ENCODE measurements at places on chromosomes 16 and 17. TPM values are rescaled to one million over a fixed set of nuclear protein-coding genes. Genes with fewer than 3 reads are reported as not detected.
A peak's percentile ranks its signal among the peaks of the same experiment; 100 is the strongest.

GRCh38 chr17:69608808-69609472, 194.4 kb downstream of the MAP2K6 start:
- peak; percentile 71 for DNase-seq

DNA sequence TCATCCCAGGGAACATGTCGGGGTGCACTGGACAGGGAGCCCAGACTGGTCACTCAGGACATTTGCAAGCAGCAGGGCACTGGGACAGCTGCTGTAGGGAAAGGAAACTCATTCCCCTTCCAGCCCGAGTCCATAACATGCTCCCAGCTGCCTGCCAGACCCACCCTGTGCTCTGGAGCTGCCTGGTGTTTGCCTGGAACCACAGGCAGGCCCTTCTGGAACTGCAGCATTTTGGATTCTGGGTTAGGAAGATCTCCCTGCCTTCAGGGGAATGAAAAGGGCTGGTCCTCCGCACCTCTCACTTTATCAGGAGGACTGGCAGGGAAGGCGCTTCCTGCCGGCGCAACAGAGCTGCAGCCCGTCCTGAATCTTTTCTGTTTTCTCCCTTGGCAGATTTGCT, 41.2 kb downstream of the MEAK7 start:
- no peak for DNase-seq

DNA sequence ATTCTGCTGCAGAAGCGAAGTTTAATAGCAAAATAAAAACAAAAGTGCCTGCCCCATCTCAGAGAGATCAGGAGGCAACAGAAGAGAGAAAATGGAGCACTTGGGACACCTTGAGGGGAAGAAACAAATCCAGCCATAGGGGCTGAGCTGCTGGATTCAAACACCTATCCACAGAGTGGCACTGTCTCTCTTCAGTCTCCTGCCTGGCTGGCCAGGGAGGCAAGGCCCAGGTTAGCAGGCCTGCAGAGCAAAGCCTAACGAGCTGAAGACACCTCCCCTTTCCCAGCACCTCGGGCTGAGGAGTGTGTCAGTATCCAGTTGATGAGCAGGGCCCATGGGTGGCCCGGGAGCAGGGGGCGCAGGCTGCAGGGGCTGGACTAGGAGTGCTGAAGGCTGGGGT, 8.8 kb upstream of the KRT31 start:
- no peak for DNase-seq

The PIK3R6 gene
- total RNA-seq = not detected

DNA sequence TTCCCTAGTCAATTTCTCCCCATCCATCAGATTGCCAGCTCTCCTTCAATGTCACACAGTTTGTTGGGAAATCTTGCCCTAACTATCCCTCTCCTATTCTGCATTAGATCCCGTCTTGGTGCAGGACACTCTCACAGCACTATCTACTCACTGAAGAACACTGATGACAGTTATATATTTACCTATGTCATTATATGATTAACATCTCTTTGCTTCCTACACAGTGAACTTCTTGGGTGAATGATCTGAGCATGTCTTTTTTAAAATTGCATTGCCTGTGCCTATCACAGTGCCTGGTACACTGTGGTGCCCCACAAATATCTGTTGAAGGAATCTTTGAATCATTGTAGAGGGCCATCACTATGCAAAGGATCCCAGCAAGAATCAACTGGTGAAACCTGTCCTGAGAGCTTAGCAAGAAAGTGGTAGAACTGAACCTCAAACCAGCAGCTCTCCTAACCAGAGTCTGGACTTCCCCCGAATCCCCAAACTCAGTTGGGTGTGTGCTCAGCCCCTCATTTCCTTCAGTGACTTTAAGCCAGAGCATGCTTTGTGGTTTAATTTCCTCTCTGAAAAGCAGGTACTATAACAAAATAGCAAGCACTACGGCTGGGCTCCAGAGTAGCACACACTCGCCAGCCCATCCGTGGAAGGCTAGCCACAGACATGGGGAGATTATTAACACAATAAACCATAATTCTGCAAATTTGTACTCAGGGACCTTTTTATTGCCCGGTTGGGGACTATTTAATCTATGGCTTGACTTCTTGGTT, 680.7 kb upstream of the SALL1 start:
- DNase-seq = no peak

The SLC5A10 gene
- not detected for total RNA-seq

The TSC2 gene
- 64.1 TPM for total RNA-seq

The GOSR2 gene
- total RNA-seq = 25.5 TPM

The ARL5C gene
- total RNA-seq = not detected

GRCh38 chr16:16917191-16917785, 538.3 kb downstream of the NPIPA7 start:
- no peak for DNase-seq

DNA sequence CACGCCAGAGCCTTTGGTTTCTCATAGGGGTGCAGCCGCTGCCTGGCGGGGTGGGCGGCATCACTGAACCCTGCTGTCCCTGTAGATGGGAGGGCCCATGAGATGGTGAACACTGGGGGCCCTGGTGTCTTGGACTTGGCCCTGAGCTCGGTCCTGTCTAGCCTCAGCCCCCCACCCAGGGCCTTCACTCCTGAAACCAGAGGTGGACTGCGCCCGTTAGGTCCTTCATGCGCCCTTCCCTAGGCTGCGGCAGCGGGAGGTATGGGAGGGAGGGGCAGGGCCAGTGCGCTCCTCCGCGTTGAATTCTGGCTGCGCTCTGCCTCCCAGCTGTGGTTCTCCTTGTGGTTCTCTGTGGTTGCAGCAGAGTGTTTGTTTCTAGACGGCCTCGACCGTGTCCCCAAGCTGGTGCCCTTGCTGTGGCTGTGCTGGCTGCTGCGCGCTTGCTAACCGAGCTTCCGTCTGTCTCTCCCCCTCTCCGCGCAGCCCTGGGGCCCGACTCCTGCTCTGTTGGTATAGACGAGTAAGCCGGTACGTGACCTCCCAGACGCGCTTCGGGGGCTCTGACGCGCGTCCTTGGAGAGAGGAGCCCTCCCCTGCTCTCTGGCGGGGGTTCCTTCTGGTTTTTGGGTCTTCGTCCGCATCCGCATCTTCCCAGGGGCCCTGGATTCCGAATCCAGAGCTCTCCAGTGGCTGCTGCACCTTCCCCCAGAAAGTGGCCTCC, 7.4 kb upstream of the NUDT16L1 start:
- DNase-seq = no peak

DNA sequence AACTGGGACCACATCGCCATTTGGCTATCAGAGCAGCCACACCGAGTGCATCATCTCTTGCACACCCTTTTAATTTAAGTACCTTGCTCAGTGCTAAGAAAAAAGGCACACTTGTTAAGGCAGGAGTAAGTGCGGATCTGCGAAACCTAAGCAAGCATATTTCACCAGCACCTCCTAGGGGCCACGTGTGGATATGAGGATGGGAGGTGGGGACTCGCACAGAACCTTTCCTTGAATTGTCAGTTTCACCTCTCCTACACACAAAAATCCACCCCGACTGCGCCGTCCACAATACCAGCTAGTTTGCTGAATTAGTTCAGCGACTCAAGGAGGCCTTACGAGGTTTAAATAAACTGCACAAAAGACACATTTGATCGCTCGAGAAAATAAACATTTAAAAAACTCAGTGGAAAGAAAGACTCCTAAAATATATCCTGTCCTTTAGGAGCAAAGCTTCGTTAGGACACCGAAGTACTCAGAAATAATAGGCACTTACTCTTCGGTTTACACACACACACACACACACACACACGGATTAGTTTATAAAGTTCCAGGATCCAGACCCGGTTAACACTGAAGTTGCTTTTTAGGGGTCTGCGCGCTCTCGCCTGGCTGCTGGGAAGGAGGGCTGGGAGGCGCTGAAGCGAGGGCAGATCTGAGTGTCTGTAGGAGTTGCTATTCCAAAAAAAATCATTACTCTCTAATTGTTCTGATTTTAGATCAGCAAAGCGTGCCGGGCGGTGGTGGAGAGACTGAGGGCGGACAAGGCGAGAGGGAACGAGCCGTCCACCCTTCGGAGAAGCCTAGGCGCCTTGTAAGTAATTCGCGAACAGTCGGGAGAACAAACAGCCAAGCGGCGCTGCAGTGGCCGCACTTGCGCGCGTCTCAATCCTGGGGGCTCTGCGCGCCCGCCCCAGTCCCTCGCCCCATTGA, 1.0 kb upstream of the KCNJ2 start:
- peak; percentile 54 for DNase-seq

The B4GALNT2 gene
- total RNA-seq = 0.94 TPM

GRCh38 chr16:16147316-16147999, 75.8 kb downstream of the ABCC6 start:
- no peak for DNase-seq

The C1QL1 gene
- 0.22 TPM for total RNA-seq

DNA sequence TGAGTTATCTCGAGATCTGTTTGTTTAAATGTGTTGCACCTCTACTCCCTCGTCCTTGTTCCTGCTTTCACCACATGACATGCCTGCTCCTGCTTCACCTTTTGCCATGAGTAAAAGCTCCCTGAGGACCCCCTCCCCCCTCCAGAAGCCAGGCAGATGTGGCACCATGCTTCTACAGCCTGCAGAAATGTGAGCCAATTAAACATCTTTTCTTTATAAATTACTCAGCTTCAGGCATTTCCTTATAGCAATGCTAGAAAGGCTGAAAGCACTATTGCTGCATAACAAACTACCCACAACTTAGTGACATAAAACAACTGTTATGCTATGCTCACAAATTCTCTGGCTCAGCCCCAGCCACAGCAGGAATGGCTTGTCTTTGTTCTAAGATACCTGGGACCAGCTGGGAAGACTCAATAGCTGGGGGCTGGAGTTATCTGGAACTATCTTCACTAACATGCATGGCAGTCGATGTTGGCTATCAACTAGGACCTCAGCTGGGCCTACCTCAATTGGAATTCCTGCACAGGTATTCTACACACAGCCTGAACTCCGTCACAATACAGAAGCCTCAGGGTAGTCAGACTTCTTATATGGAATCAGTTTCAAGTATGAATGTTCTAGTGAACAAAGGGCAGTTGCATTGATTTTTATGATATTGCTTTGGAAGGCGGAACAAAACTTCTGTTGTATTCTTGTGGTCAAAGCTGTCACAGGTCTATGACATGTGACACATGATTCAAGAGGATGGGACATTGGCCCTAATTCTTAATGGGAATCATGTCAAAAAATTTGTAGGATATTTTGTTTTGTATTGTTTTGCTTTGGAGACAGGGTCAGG, 186.0 kb upstream of the PIRT start:
- no peak for DNase-seq

DNA sequence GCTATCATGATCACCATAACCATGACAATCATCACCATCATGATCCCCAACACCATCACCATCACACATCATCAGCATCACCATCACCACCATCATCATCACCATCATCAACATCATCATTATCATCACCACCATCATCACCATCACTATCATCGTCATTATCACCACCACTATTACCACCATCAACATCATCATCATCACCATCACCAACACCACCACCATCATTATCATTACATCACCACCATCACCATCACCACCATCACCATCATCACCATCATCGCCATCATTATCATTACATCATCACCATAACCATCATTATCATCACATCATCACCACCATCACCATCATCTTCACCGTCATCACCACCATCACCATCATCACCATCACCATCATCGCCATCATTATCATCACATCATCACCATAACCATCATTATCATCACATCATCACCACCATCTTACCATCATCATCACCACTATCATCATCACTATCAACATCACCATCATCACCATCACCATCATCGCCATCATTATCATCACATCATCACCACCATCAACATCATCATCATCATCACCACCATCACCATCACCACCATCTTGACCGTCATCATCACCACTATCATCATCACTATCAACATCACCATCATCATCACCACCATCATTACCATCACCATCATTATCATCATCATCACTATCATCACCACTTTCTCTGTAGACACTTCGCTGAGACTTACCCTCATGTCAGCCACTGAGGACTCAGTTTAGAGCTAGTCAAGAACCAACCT, 366.0 kb downstream of the C16orf95 start:
- no peak for DNase-seq

The TSNAXIP1 gene
- total RNA-seq = 0.52 TPM

DNA sequence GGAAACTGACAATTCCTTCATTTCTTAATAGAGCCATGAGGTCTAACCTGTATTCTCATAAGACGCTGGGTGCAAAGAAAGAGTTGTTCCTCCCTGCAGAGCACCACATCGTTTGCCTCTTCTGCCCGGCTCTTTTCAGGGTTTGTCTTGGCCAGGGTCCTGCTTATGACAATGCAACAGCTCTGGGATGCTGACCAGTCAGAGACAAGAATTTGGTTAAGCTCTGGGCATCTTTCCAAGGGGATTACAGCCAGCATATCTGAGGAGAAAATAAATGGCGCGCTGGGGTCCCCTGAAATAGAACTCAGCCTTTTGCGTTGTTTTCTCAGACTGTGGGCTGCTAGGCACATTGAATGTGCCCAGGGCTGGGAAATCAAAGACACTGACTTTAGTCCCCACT, 128.6 kb downstream of the SHISA6 start:
- DNase-seq = no peak

DNA sequence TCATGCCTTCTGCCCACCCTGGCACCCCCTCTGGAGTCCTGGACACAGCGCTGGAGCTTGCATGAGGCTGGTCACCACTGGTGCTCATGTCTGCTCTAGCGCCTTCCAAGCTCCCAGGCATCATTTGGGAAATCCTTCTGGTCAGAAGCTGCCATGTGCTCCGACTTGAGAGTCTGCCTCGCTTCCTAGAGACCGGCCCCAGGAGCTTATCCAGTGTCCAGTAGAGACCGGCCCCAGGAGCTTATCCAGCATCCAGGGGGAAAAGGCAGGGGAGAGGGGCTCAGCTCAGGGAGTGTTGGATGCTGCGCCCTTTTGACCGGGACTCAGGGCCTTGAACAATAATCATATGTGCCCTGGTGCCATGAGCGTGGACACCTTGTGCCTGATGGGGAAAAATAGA, 106.3 kb downstream of the RAP1GAP2 start:
- DNase-seq = no peak

The KIF2B gene
- total RNA-seq = not detected

GRCh38 chr17:77410470-77410869, 269.7 kb downstream of the SEC14L1 start:
- no peak for DNase-seq

GRCh38 chr17:27065588-27065987, 228.3 kb upstream of the WSB1 start:
- no peak for DNase-seq

- no peak for DNase-seq
Measured at GRCh38 chr17:18156171-18156975, 27.3 kb upstream of the ALKBH5 start.

The PRAC2 gene
- not detected for total RNA-seq

DNA sequence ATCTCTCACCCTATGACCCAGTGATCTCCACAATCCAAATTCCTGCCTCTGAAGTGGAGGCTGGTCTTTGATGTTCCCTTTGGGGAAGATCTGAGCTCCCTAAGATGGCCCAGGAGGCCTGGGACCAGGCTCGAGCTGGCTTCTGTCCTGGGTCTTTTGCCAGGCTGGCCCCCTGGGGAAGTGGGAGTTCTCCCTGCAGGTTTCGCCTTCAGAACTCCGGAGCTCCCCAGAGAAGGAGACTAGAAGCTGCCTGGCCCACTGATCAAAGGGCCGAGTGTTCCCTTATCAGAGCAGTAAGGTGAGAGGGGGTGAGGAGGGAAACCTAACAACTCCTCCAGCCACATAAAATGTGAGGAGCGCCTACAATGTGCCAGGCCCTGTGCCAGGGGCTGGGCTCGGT, 147.1 kb downstream of the IRF8 start:
- no peak for DNase-seq

Measured in epithelial cell of proximal tubule (primary cell).